WTC11 (cell line): ENCODE measurements at places on chromosomes 2 and 18. TPM values are rescaled to one million over a fixed set of nuclear protein-coding genes. Genes with fewer than 3 reads are reported as not detected.
A peak's percentile ranks its signal among the peaks of the same experiment; 100 is the strongest.

The KIF3C gene
- total RNA-seq = 48.1 to 60.1 TPM (median 55.8 TPM) in 3 replicates

The CDH7 gene
- 0.85 to 1.3 TPM (median 0.94 TPM) in 3 replicates for total RNA-seq

- H3K4me1 ChIP-seq = peaks cover 8% of the 10 kb centered on the region; the same call in 1 of the 2 replicates
- H3K36me3 ChIP-seq = no peaks in the 10 kb centered on the region
- DNase-seq = no peak
Measured at GRCh38 chr2:193946806-193947205, 1710.2 kb upstream of the SLC39A10 start.

GRCh38 chr2:41705634-41706033, 342.2 kb upstream of the PKDCC start:
- DNase-seq = no peak
- H3K27ac ChIP-seq = no peak overlapping the region
- no peaks in the 10 kb centered on the region for H3K27me3 ChIP-seq
- H3K4me3 ChIP-seq = no peak overlapping the region
- peaks cover 6% of the 10 kb centered on the region for H3K4me1 ChIP-seq
- no peaks in the 10 kb centered on the region for H3K36me3 ChIP-seq

DNA sequence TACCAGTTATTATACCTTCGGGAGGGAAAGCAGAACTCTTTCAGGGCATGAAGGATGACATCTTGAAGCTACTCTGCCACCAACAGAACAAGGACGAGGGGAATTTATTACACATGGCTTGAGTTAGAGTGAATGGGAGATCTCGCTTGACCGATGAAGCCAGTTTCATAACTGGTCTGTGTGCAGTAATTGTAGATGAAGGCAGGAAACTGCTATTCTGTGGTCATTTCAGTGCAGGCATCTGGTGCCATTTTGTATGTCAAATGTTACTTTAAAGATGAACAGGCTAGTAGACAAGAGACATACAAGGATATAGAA, 20.5 kb downstream of the GREB1 start:
- DNase-seq = no peak
- H3K36me3 ChIP-seq = peaks cover 4% of the 10 kb centered on the region; the same call in 1 of the 2 replicates
- peaks cover 64% of the 10 kb centered on the region for H3K4me1 ChIP-seq
- H3K27ac ChIP-seq = no peak overlapping the region; the same call in 1 of the 2 replicates
- H3K27me3 ChIP-seq = no peaks in the 10 kb centered on the region
- H3K4me3 ChIP-seq = no peak overlapping the region

- H3K27ac ChIP-seq = no peak overlapping the region
- no peaks in the 10 kb centered on the region for H3K36me3 ChIP-seq
- H3K4me1 ChIP-seq = peaks cover 30% of the 10 kb centered on the region
- H3K4me3 ChIP-seq = no peak overlapping the region
- no peak for DNase-seq
- H3K27me3 ChIP-seq = peaks cover 17% of the 10 kb centered on the region
Measured at GRCh38 chr2:148582679-148583511, 61.7 kb upstream of the EPC2 start.

DNA sequence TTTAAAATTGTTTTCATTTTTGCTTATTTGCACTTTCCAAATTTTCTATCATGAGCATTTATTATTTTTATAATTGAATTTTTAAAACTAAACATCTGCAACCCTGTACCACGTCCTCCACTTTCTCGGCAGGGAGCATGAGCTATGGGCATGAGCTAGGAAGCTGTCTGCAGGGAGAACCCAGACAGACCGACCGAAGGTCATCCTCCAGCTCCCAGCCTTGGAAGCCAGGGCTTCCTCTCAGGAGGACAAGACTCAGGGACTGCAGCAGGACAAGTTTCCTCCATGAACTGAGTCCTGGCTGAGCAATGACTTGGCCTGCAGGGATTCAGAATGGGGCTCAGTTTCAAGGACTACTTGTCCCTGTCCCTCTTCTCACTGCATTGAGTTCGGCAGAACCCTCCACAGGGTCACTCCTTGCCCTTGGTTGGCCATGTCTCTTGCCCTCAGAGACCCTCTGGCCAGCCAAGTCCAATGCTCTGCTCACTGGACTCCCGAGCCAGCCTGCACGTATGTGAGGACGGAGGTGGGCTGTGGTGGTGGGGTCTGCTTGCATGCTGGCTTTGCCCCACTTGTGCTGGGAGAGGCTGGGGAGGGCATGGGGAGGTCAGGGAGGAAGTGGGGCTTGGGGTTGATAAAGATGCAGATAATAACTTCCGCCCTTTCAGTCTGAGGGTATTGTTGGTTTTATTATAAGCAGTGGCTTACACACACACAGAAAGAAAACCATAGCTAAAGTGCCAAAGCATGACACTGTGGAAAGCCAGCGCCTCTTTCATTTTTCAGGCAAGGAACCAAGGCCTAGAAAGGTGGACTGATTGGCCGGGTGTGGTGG, 6.6 kb downstream of the NMUR1 start:
- H3K27ac ChIP-seq = no peak overlapping the region
- H3K4me3 ChIP-seq = no peak overlapping the region
- no peaks in the 10 kb centered on the region for H3K36me3 ChIP-seq
- DNase-seq = no peak
- H3K27me3 ChIP-seq = peaks cover 12% of the 10 kb centered on the region

GRCh38 chr2:11540996-11541692, 7.3 kb downstream of the GREB1 start:
- peak overlapping the region; percentile 88 for H3K27ac ChIP-seq
- H3K4me1 ChIP-seq = peaks cover 64% of the 10 kb centered on the region
- peak overlapping the region; percentile 26; the same call in 1 of the 2 replicates for H3K4me3 ChIP-seq
- H3K27me3 ChIP-seq = no peaks in the 10 kb centered on the region
- DNase-seq = no peak

DNA sequence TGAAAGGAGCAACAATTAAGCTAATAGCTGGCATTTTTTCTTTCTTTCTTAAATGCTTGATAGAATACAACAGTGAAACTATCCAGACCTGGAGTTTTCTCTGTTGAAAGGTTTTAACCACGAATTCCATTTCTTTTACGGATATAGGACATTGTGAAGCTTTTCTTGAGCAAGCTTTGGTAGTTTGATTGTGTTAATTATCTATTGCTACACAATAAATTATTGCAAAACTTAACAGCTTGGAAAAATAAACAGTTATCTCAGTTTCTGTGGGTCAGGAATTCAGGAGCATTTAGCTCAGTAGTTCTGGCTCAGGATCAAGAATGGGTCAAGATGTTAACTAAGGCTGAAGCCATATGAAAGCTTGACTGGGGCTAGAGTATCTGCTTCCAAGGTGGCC, 11.7 kb downstream of the PHOSPHO2 start:
- no peak overlapping the region for H3K27ac ChIP-seq
- H3K4me3 ChIP-seq = no peak overlapping the region
- DNase-seq = no peak
- H3K36me3 ChIP-seq = no peaks in the 10 kb centered on the region
